ENCODE measurements at places on chromosomes 7 and 10.
A peak's percentile ranks its signal among the peaks of the same experiment; 100 is the strongest.

DNA sequence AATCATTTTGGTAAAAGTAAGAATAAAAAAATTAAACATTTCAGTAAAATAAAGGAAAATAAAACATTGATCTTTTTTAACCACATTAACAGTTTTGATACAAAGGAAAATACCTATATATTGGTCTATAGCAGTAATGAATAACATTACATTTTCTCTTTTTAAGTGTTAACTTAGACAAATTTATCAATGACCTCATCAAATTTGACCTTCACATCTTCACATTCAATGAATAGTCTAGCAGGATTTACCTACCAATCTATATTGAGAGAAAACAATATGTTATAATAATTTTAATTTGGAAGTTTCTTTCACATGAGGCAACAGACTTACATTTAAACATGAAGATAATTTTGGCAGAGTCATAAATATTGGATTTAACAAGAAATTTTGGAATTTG lies 17.9 kb upstream of the UBE2D1 start:
- no peak for DNase-seq

GRCh38 chr7:140348161-140348849 lies 50.0 kb downstream of the SLC37A3 start:
- DNase-seq = no peak

DNA sequence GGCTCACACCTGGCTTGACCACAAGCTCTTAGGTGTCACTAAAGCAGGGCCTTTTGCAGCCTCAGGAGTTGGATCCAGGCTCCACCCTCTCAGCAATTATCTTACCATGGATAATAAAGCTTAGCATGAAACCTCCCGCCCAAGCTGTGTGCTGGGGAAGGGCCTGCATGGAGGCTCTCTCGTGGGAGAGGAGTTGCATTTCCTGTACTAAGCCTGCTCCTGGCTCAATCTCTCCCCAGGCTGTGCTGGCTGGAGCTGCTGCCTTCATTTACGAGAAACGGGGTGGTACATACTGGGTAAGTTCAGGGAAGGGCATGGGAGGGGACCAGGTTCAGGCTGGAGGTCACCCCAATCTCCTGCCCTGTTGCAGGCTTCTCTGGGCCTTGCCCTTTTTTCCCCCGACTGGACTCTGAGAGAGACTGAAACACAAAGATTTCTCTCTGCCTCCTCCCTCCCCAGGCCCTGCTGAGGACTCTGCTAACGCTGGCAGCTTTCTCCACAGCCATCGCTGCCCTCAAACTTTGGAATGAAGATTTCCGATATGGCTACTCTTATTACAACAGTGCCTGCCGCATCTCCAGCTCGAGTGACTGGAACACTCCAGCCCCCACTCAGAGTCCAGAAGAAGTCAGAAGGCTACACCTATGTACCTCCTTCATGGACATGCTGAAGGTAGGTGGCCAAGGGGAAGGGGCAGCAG lies 2.7 kb downstream of the TMEM176A start:
- no peak for DNase-seq

DNA sequence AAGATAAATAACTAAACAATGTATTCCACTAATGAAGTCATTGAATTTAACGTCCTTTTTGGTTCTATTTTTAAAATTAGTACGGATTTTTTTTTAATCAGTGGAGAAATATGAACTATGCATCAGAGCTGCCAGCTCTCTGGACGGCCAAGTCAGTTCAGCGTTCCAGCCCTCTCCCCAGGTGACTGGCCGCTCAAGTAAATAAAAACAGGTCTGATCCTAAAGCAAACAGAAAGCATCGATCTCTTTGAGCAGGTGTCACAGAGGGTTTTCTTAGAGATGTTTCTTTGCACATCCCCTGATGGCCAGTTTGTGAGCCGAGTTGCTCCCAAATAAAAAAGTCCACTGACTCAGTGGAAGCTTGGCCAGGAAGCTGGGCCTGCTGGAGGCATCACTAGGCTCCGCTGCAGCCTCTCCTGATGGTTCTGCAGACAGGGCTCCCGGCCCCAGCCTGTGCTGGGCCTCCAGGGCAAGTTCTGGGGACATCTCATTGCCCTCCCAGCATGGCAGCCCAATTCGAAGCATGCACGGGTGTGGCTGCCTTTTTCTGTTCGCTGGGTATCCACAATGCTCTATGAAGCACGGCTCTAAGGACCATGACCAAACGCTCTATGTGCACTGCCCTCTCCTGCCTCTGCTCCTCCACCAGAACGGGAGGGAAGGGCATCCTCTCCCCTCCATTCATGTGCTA lies 74.7 kb upstream of the PPP2R2D start:
- peak; percentile 36 for DNase-seq

GRCh38 chr7:7051206-7051877 lies 131.0 kb upstream of the C1GALT1 start:
- DNase-seq = no peak

GRCh38 chr10:43068471-43069210 lies 8.2 kb upstream of the RET start:
- no peak for DNase-seq

GRCh38 chr7:73681031-73681430 lies 2.2 kb downstream of the DNAJC30 start:
- no peak for DNase-seq

- no peak for DNase-seq
Measured at GRCh38 chr10:114492351-114493037, 88.2 kb upstream of the AFAP1L2 start.

DNA sequence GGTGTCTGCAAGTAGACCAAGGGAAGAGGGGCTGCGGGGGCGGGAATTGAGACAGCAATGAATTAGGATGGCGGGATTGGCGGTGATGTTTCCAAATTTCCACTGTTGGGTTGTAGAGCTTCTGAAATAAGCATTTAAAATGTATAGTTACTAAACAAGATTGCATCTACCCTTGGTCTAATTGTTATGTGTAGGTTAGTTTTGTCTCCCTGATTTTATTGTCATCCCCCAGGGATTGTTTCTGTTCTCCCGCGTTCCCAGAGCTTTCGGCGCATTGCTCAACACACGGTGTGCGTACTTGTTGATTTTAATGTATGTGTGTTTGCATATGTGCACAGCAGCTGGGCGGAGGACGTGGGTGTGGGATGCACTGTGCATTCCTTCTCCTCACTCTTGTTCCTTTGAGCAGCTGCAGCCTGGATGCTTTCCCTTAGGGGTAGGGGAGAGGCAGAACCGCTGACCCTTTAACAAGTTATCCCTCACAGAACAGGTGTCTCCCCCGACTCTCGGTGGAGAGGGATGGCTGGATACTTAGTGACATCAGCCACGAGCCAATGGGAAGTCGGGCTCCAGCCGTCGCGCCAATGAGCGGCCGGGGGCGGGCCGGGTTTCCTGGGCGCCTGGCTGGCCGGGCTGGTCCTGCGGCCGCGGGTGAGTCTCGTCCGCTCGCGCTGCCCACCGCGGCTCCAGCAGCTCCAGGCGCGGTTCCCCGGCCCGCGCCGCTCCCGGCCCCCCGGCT lies at the start of gene TSPAN33:
TSS of gene TSPAN33 (plus strand) at position 613 of the 739 bp plus-strand sequence. CDS start 274 bp downstream, outside the sequence.
- DNase-seq = peak; percentile 94

DNA sequence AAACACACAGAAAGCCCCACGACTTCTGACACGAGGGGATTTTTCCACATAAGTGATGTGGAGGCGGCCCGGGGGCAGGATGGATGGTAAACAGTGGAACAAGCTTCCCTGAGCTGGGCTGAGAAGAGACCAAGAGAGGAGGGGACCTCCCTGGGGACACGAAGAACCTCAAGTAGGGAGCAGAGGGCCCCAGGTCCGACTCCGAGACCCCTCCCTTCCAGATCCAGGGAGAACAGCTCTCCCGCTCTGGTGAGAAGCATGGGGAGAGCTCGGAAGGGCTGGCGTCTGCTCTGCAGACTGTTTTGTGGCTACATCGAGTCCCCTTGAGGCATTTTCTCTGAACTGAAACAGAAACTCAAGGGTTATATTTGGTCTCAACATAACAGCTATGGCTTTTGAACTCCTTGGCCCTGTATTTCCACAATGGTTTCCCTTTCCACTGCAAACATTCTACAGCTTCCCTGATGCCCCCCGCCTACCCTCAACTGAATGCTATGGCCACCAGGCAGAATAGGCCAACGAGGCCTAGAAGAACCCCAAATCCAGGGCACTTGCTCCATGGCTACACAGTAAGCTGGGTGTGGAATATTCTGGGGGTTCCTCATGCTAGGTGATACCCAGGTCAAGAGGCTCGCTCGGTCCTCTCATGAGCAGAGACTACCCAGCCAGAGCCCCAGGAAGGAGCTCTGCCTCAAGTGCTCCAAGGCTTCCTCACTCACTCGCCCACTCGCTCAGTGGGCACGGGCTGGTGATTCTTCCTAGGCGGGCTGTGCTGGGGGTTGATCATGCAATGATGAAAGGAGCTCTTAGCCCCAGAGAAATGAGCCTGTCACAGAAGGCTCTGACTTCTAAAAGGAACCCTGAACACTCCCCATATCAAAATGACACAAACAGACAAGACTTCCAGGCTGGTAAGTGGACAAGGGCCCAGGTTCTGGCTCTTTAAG lies 47.5 kb downstream of the FAM53B start:
- no peak for DNase-seq

DNA sequence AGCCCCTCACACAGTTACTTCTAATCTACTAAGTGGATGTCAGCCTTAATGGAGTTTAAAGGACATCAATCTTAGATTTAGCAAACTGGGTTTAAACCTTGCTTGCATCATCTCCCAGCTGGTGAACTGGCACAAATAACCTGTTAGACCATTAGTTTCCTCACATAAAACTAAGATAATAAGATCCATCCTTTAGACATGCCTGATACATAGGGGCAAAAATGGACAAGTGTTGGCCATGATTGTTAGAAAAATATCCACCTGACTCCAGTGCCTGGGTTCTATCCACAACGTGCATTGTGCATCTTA lies 439.1 kb downstream of the TNS3 start:
- DNase-seq = no peak

GRCh38 chr7:7895754-7896153 lies 72.8 kb upstream of the GLCCI1 start:
- no peak for DNase-seq

GRCh38 chr7:9030976-9031375 lies 597.6 kb downstream of the NXPH1 start:
- DNase-seq = no peak

DNA sequence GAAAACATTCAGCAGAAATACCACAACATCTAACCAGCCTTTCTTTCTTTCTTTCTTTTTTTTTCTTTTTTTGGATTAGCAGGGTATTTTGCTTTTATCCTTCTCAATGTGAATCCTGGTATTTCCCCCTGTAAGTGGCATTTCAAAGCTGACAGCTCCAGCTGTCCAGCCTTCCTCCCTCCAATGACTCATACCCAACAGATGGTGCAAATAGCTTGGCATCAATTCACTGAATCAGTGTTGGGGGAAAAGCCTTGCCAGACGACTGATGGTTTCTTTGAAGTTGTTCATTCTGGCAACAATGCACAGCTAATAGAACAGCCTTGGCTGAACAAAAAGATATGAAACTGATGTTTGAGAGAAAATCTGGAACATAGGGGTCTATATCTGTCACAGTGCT lies 316.8 kb upstream of the STEAP1 start:
- peak; percentile 70 for DNase-seq

DNA sequence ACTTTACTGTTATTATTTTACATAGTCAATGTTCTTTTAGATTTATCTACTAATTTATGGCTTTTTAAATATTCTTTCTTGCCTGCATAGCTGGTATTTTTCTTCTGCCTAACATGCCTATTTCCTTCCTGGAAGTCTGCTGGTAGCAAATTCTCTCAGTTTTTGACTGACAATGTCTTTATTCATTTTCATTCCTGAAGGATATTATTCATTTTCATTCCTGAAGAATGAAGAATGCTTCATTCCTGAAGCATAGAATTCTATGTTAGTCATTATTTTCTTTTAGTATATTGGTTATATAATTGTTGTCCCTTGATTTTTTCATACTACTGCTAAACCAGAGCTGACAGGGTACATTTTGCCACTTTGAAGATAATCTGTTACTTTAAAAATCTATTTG lies 41.8 kb downstream of the TMEM168 start:
- DNase-seq = no peak

DNA sequence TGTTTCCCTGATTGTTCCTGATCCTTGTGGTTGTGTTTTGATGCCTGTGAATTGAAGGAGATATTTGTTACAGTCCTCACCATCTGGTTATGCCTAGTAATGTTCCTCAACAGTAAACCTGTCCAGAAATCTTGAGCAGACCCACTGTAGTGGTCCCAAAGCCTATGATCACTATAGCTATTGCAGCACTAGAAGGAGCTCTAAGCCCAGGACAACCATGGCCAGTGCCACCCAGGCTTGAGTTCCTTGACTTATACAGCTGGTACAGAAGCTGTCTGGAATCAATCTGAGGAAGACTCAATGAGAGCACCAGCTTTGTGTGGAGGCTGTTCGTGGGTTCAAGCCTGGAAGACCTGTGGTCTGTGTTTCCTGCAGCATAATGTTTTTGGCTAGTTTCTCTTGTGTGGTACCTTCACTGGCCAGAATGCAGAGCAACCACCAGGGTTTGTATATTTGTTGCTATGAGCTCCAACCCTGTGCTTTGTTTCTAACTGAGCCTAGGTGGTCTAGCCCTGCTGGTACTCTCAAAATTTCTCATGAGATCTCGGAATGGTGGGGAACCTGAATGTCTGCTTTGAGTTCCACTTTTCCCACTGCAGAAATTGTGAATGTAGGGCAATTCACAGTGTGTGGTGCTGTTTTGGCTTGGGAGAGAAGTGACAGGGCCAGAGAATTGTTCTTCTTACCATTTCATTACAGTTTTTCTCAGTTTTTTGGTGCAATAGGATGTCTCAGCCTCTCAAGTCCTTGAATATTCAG lies 355.2 kb downstream of the SUGCT start:
- no peak for DNase-seq

- no peak for DNase-seq
Measured at GRCh38 chr10:58175990-58176900, 91.4 kb downstream of the IPMK start.

GRCh38 chr7:40978047-40978446 lies 724.8 kb downstream of the INHBA start:
- DNase-seq = no peak

DNA sequence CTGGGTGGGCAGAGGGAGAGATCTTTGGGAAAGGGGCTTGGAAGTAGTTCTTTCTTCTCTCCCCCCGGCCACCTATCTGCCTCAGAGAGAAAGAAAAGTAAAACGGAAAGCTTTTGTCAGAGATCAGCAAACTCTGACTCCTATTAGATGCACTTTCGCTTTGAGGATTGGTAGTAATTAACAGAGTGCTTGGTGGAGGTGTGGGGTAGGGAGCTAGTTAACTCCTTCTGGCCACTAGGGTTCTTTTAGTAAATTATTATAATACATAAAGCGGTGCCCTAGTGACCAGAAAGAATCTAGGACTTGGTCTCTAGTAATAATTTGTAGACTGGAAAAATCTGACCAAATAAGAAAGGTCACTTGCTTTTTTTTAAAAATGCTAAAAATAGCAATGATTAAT lies 54.6 kb downstream of the CPVL start:
- no peak for DNase-seq

GRCh38 chr7:55192723-55193122 lies 172.4 kb upstream of the LANCL2 start:
- DNase-seq = no peak

- DNase-seq = no peak
Measured at GRCh38 chr10:11824376-11824775, 1.2 kb downstream of the PROSER2 start.

DNA sequence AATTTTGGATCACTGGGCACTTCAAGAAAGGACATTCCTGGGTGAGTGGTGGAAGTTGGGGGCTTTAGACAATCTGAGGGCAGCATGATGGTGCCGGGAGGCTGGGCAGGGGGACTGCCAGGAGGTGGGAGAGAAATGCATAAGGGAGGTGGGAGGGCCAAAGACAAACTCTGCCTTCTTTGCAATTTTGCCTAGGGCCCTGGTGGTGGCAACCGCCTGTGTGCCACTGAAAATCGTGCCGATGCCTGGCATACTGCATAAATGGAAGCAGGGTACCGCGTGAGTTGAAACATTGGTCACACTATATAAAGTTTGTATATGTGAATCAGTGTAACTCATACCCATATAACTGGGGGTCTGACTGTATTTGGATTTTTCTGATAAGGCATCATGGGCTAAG lies 3.3 kb downstream of the LUC7L2 start:
- no peak for DNase-seq

All from islet precursor cell (in vitro differentiated cells).